Stimulated activated CD4-positive, alpha-beta T cell treated with anti-CD3 and anti-CD28 coated beads, TNF-alpha, amount 100 ng/mL, for 1 hour (primary cell): ENCODE measurements at places on chromosomes 1 and 21.

- no peak for DNase-seq
Observed at GRCh38 chr1:223474804-223475203, 81.6 kb downstream of the CCDC185 start.

- no peak for DNase-seq
Observed at GRCh38 chr1:18299441-18300338, 181.0 kb upstream of the KLHDC7A start.

GRCh38 chr21:41885341-41886024 is 6.3 kb upstream of the PRDM15 start:
- no peak for DNase-seq

DNA sequence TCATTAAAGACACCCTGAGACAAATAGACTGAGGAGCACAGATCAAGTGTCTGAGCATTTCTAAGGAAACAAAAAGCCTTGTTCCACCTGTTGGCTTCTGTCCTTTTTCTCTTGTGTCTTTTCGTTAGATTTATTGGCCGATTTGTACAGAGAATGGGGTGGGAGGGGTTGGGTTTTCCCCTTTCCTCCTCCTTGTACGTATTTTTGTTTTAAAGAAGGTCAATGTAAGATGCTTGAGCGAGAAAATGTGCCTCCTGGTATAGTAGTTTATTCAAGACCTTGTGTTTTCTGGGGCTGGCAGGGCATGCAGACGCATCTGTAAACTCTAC is 1.2 kb downstream of the BCL9 start:
- DNase-seq: no peak

GRCh38 chr1:63329621-63330330 is 7.4 kb downstream of the FOXD3 start:
- no peak for DNase-seq

- peak; percentile 25 for DNase-seq
Observed at GRCh38 chr1:108661030-108661609, at the start of gene HENMT1. Gene HENMT1 (minus strand): TSS chr1:108661093. CDS start chr1:108659884, 1,209 bp downstream.

GRCh38 chr1:39272027-39272797 is 67.7 kb downstream of the MACF1 start:
- DNase-seq: no peak

DNA sequence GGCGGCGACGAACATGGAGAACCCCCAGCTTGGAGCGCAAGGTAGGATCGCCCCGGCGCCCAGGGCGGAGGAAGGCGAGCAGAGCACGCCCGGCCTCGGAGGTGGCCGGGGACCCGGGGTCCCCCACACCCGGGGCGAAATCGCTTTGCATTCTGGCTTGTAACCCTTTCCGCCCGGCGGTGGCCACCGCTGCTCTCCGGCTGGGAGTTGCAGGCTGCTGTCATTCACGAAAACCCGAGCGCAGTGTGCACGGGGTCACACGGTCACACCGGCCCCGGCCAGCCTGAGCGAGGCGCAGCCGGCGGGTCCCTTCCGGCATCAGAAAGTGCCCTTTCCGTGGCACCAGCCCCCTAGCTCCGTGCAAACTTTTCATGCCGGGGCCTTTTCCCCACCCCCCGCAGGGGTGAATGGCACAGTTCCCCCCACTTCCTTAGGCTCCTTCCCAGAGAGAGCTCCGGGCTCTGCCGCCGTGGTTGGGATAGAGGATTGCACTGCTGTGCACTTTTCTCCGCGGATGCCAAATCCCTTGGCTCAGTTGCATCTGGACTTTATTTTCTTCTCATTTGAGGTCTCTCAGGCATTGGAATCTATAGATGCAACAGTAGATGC is 802 bp downstream of the KAZN start:
- DNase-seq: no peak
